ENCODE measurements at places on chromosomes 6 and 20.
A peak's percentile ranks its signal among the peaks of the same experiment; 100 is the strongest.

DNA sequence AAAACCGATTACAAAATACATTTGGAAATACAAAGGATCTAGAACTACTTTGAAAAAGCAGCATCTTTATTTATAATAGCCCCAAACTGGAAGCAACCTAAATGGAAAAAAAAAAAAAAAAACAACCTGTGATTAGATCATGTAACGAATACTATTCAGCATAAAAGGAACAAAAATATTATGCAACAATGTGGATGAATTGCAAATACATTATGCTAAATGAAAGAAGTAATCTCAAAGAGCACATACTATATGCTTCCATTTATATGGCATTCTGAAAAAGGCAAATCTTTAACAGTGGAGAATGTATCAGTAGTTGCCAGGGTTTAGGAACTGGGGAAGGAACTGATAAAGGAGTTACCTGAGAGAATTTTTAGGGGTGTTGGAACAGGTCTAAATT lies 28.9 kb downstream of the IRAK1BP1 start:
- DNase-seq, result no peak

GRCh38 chr20:44688053-44688625 lies 27.0 kb upstream of the CCN5 start:
- no peak for DNase-seq

DNA sequence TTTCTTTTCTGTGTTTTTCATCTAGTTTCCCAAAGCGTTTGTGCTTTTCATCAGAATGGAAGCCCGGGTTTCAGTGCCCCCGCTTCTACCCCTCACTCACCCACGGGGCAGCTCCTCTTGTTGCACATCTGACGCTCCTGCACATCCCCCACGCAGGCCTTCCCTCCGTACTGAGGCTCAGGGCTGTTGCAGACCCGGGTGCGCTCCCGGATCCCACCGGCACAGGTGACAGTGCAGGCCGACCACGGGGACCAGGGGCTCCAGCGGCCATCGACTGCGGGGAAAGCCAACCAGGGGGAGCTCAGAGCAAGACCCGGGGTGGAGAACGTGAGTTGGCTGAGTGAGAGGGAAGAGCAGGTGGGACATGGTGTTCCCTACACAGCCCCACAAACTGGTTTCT lies 19.0 kb downstream of the THBS2 start:
- DNase-seq, result no peak

DNA sequence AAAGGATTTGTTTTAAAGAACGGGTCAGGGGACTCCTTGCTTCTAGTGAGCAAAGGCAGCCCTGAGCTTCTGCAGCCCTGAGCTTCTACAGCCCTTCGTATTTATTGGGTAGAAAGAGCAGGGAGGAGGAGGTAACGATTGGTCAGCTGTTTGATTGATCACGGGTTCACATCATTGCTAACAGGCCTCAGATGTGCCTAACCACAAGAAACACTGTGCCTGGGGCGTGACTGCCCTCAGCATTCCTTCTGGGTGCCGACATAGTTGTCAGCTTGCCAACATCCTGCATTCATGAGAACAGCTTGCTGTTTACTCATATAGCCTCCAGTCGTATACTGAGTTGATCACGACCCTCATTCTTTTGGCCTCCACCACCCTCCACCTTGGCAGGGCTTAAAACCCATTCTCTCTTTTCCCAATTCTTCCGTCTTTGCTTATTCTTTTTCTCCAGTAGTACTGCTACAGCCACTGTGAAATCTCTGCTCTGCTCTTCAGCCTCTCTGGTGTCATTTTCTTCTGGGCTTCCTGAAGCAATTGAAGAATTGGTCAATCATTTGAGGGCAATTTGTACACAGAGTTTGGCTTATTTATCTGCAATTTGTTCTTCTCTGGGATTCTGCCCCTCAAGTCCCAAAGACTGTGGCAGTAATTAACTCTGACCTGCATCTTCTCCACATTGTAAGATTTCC lies 25.4 kb upstream of the NOP56 start:
- DNase-seq, result peak; percentile 79

GRCh38 chr6:16956361-16956760 lies 145.5 kb upstream of the STMND1 start:
- DNase-seq, result no peak

DNA sequence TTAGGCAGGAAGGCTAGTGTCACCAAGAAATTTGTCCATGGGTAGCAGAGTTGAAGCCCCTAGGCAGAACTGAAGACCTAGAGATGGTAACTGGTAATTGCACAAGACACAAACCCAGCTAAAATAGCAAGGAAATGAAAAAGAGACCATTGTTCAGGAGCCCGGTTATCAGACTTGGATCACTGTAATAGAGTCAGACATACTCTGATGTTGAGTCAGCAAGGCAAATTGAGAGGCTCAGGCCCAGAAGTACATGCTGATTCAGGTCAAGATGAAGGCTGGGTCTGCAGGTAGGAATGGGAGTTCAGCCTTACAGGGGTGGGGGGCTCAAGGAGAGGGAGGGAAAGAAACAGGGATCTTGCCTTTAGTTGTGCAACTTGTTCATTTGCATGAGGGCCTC lies 6.5 kb upstream of the TMEM242 start:
- DNase-seq, result no peak

DNA sequence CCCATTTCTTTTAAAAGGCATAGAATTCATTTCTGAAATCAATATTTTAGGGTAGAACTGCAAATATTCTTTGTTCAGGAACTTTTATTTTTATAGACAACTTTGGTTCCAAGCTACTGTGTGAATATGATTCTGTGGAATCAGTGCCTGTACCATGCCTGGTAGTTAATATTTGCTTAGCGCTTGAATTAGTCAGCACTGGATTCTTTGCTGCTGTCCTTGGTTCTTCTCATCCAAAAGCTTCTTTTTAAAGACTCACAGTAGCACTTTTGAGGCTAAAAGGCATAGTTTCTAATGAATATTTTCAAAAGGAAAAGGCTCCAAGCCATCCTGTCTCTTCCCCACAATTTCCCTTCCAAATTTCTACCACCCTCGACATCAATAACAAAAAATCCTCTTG lies 109.5 kb downstream of the SLC35F1 start:
- DNase-seq, result no peak

DNA sequence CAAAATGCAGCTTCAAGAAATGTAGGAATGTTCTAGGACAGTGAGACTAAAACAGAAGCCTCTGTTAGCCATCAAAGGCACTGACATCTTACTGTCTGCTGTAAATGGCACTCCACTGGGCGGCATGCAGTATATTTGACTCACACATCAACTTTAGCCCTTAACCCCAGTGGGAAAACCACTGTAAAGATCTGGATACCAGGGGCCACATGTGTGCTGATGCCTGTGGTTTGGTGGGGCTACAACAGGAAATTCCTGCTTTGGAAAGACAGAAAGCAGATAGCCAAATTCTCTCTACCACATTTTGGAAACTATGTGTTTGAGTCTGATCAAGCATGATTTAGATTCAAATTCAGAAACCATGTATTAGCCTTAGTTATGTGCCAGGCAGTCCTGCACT lies 4.3 kb downstream of the PFDN4 start:
- DNase-seq, result no peak

DNA sequence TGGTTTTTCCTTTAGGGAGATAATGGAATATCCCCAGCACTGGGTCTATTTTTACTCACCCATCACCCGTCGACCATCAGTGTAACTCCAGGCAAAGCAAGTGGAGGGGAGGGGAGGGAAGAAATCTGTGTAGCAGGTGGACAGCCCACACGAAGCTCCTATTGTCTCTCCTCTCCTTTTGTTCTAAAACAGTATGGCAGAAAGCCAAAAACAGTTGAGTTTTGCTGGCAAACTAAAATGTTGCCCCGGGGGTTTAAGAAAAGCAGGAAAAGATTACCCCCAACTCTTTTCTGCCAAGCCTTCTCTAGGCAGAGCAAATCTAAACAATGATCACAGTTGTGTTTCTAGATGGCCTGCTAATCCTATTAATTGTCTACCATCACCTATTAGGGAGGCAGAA lies 89.7 kb downstream of the PREP start:
- no peak for DNase-seq

- peak; percentile 70 for DNase-seq
These were observed 65.8 kb downstream of the SYTL3 start for GRCh38 chr6:158715330-158716311.

DNA sequence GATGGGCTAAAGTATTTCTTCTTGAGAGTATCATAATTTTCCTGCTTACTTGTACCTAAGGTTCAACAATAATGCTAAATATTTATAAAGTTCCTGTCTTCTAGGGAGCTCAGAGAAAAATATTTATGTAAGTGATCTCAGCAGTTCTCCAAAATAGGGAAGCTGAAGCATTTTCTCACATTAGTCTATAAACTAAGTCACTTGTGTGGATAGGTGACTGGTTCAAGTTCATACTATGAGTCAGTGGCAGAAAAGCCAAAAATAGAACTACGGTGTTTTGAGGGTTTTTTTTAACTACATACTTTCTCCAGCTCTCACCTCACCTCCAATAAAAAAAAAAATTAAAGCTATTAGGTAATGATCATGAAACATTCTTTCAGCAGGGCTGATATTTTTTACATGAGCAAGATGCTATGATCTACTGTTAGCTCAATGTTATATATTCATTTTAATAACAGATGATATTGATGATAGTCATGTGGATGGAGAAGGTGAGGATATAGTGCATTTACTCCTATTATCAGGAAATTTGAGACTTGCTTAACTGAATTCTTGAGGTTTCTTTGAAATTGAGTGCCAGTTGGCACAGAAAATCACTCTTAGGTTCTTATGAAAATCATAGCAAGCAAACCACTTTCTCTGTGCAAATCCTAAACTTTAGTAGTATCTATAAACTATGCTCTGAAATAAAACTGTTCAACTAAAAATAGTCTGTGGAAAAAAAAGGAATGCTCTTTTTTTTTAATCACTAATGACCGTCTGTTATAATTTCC lies 4.1 kb upstream of the MOXD1 start:
- no peak for DNase-seq

DNA sequence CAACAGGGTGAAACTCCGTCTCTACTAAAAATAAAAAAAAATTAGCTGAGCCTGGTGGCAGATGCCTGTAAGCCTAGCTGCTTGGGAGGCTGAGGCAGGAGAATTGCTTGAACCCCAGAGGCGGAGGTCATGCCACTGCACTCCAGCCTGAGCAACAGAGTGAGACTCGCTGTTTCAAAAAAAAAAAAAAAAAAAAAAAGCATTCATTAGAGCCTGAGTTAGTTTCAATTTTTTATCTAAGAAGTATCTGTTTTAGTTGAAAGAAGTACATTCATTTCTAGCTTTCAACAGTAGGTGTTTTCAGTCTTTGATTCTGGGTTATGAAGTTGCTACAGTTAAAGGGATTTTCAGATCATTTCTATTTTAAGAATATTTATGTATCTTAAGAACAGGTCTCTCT lies 42.2 kb downstream of the ZNF292 start:
- DNase-seq, result no peak

- DNase-seq, result no peak
These were observed 42.7 kb upstream of the AGPAT4 start for GRCh38 chr6:161316531-161316930.

GRCh38 chr20:18276821-18277220 lies 11.5 kb upstream of the ZNF133 start:
- DNase-seq, result peak; percentile 80

DNA sequence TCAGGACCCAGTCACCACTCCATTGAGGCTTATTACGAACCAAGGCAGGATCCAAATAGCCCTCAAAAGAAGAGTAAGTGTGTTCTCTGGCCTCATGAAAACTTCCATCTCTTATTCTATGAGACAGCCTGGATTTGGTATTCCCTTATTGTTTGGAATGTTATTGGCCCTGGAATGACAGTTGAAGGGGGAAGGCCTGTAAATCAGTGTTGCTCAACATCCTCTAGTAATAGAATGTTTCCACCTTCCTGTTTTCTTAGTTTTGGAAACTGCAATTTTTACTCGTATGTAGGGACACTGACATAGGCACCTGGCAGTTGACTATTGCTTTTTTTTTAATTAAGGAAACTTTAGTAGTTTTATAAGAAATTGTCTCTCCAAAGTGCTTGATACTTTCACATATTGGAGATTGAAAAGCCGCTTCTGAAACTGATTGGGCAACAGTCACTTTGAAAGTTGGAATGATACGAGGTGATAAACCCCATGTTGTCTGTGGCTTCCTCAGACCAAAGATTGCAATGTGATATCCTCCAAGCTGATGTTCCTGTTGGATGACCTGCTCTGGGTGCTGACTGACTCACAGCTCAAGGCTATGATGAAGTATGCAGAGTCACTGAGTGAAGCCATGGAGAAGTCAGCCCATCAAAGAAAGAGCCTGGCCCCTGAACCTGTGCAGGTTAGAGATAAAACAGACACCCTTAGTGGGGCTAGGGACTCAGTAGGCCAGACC lies 43.1 kb downstream of the BLTP3A start:
- peak; percentile 37 for DNase-seq
